ENCODE measurements at places on chromosomes 1 and 21.

- no peak for DNase-seq
Observed at GRCh38 chr1:64043288-64043687, 160.1 kb upstream of the UBE2U start.

- DNase-seq, result peak; percentile 91
Observed at GRCh38 chr1:207825719-207826556, 74.1 kb downstream of the CD46 start.

GRCh38 chr1:245008761-245009160 lies 144.4 kb upstream of the HNRNPU start:
- no peak for DNase-seq

DNA sequence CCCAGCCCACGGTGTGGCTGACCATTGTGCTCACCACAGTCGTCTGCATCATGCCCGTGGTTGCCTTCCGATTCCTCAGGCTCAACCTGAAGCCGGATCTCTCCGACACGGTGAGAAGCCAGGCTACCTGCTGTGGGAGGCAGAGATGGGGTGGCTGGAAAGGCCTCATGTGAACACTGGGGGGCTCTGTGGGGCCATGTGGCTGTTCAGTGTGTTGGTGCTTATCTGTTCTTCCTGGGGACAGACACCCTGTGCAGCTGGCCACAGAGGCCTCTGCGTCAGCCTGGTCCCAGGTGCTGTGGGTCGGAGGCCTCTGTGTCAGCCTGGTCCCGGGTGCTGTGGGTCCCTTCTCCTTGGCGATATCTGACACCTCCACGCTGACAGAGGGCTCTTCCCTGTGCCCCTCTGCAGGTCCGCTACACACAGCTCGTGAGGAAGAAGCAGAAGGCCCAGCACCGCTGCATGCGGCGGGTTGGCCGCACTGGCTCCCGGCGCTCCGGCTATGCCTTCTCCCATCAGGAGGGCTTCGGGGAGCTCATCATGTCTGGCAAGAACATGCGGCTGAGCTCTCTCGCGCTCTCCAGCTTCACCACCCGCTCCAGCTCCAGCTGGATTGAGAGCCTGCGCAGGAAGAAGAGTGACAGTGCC lies 23.2 kb downstream of the ATP8B2 start:
- DNase-seq, result no peak

GRCh38 chr1:230975636-230976035 lies 3.0 kb downstream of the TTC13 start:
- no peak for DNase-seq

GRCh38 chr1:42953182-42954180 lies 5.2 kb downstream of the SLC2A1 start:
- DNase-seq, result no peak

DNA sequence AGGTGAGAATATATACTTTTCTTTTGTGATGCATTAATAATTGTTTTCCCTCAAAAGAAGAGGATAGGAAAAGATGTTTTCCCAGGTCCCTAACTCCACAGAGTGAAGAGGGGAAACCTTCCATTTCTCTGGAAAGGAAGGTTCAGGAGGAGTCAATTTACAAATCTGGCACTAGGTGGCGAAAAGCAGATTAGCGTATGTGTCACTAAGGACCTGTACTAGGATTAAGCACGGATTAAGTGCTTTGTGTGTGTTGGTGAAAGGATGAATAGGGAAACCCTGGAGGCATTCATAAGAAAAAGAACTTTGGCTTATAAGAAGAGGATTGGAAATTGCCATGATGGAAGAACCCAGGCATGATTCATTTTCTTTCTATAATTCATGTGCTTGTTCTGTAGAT lies 410.1 kb upstream of the PLXNA2 start:
- no peak for DNase-seq

DNA sequence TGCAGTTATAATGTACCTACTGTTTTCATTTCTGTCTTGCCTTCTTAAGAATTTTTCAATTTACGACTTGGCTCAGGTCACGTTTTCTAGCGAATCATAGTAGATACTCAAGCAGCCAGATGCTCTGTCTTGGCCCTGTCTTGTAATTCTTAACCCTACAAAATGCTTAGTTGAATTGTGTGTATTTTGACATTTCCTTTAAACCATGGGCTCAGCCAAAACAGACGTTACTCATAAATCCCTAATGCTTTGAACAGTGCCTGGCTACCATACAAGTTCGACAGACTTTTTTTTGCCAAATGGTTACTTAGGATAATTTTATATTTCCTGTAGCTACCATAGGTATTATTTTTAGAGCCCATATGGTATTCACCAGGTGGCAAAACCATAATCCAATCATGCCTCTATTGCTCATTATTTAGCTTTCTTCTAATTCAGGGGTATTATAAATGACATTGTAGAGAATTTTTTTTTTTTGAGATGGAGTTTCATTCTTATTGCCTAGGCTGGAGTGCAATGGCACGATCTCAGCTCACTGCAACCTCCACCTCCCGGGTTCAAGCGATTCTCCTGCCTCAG lies 54.3 kb downstream of the KCNK1 start:
- DNase-seq, result no peak

- DNase-seq, result no peak
Observed at GRCh38 chr21:39511102-39511501, 59.3 kb downstream of the SH3BGR start.

- DNase-seq, result no peak
Observed at GRCh38 chr1:88221411-88221810, 462.7 kb upstream of the PKN2 start.

DNA sequence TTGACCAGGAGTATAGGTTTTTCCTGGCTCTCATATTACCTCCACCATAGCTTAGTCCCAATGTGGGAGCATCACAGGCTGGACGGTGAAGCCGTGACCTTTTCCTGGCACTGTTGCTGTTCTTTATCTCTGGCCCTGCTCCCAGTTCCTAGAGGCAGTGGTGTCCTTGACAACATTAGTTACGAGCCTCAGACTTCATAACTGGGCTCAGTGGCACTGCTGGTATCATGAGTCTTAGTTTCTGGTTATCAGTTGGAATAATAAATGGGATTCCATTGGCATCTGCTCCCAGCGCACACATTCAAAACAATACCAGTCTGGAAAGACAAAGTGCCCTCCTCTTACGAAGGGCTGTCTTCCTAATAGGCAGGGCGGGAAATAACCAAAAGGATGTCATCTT lies 8.0 kb downstream of the RNPEP start:
- DNase-seq, result no peak

- peak; percentile 62 for DNase-seq
Observed at GRCh38 chr1:25619101-25619890, 2.7 kb downstream of the MAN1C1 start.

DNA sequence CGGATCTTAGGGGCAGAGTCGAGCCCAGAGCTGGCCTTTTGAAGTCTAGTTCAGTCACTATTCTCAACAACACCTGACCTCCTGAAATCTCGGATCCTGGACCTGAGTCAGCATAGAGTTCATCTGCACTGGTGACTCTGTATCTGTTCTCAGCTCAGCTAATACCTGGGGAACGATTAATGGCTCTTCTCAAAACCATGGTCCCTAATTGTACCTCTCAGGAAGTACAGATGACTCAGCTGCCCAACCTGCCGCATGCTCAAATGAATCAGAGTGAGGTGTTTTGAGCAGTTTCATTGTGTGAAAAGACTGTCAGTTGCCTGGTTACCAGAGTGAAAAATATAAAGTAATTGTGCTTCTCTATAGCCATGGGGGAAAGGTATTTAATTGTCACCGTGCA lies 89.2 kb downstream of the SLC35F3 start:
- no peak for DNase-seq

DNA sequence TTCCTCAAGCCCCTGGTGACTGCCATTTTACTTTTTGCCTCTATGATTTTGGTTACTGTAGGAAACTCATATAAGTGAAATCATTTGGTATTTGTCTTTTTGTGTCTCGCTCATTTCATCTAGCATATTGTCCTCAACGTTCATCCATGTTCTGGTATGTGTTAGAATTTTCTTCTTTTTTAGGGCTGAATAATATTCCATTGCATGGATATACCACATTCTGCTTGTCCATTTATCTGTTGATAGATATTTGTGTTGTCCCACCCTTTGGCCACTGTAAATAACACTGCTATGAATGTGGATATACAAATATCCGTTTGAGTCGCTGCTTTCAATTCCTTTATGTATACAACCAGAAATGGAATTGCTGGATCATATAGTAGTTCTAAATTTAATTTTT lies 4.5 kb upstream of the GALNT2 start:
- DNase-seq, result no peak

DNA sequence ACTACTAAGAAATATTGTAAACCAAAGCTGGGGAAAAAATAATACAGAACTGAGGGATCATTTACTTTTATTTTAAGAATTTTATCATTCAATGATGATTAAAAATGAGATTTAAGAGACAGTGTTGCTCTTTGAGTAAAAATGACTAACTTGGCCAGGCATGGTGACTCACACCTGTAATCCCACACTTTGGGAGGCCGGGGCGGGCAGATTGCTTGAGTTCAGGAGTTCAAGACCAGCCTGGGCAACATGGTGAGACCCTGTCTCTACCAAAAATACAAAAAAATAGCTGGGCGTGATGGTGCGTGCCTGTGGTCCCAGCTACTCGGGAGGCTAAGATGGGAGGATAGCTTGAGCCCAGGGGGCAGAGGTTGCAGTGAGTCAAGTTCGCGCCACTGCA lies 21.8 kb upstream of the PLEKHO1 start:
- no peak for DNase-seq
